PC-9 (cell line): ENCODE measurements at places on chromosomes 4 and X.

GRCh38 chr4:109998867-109999584, 86.3 kb downstream of the EGF start:
- no peak for DNase-seq

- no peak for DNase-seq
These were observed 234.6 kb downstream of the AFAP1 start for GRCh38 chr4:7705062-7705461.

DNA sequence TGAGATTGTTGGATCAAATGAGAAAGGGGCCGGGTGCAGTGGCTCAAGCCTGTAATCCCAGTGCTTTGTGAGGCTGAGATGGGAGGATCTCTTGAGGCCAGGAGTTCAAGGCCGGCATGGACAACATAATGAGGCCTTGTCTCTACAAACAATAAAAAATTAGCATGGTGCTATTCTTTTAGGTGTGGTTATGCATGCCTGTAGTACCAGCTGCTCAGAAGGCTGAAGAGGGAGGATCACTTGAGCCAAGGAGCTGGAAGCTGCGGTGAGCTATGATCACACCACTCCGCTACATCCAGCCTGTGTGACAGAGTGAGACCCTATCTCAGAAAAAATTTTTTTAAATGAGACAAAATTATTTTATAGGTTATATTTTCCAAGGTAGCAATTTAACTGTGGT, 49.7 kb upstream of the TMEM150C start:
- no peak for DNase-seq

DNA sequence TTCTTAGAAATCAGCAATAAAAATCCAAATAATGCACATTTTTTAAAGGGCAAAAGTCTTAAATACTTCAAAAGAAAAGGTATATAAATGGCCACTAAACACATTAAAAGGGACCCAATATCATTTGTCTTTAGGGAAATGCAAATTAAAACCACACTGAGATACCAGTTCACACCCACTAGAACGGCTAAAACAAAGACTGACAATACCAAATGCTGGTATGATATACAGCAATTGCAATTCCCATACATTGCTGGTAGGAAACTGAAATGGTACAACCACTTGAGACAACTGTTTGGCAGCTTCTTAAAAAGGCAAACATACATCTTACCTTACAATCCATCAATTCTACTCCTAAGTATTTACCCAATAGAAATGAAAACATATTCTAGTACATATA, 33.7 kb downstream of the CAMK2D start:
- DNase-seq = no peak

GRCh38 chrX:19672222-19672812, 157.0 kb upstream of the MAP3K15 start:
- peak; percentile 51 for DNase-seq

DNA sequence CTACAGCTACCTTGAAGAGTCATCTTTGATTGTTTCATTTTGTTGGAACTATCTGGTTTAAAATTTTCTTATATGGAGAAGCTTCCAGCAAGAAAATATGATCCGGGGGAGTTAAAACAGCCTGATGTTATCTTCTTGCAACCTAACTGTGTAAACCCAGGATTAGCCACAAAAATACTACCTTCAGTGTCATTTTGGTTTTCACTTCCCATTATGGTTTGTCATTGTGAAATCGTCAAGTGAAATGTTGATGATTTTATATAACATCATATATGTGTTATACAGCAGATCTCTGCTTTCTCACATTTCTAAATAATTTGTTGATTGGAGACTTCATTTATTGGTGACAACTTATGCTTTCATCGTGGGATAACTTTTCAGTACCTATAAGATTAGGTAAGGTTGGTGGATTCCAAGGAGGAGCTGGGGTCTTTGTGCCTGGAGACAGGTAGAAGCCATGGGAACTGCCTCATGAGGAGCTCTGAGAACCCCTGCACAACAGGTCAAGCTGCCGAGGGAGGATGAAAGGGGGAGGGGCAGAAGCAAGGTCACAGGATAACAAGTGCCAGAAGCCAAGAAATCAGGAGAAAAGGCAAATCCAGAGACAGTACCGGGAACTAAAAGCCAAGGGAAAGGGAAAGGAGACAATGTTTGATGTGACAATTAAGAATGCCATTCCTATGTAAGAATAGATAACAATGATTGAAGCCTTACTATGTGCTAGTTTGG, 7.2 kb downstream of the ARHGAP24 start:
- DNase-seq = no peak
